ENCODE measurements at places on chromosomes 5 and 9.

DNA sequence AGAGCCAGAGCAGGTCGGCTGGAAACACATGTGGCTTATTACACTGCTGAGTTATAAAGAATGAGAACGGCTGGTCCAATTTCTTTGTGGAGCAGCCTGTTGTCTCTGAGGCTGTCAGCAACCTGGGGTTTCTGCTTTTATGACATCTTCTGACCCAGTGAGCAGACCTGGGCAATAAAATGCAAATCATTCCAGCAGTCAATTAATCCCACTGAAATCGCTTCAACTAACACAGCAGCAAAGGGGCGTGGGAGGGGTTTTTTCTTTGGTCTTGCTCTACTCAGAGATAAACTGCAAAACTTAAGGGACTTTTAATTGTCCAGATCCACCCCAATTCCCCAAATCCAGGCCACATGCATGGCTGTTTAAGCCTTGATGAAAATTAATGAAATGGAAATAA, 215.7 kb downstream of the SLIT3 start:
- no peak for DNase-seq

- DNase-seq = no peak
These were observed 832 bp downstream of the LMBRD2 start for GRCh38 chr5:36150676-36151433.

DNA sequence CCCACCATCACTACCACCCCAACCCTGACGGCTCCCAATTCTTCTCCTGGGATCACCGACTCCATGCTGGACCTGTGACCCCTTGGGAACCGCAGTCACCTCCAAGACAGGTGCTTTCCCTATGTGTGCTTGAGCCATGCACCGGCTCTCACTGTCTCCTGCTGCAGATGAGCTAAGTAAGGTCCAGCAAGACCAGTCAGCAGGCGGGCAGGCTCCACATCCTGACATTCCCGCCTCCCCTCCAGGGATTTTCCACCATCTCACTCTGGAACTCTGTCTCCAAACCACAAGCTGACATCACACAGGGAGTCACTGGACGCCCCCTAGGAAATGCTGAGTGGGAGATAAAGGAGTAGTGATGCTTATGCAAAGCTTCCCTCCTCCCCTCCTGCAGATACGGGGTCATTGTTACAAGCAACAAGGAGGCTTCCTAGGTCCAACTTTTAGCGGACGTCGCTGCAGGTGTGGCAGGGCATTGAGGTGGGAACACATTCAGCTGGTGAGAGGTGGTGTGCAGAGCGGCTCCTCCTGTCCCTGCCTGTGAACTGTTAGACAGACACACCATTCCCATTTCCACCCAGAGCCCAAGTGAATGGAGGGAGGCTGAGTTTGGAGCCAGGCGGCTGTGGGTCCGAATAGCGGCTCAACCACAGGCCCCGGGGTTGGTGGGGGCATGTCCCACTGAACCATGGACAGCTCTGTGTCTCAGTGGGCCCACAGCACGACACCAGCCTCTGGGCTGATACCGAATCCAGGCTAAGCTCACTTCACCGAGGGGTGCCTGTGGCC, 129.2 kb upstream of the PHYKPL start:
- DNase-seq = no peak

DNA sequence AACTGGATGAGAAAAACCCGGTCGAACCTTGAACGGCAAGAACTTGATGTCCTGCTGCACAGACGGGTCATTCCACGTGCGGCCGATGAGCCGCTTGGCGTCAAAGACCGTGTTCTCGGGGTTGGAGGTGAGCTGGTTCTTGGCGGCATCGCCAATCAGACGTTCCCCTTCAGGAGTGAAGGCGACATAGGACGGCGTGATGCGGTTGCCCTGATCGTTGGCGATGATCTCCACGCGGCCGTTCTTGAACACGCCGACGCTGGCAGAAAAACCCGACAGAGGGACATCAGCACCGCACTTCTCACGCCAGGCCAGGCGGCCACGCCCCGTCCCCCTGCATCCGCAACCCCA, 519 bp downstream of the HSPA5 start:
- DNase-seq = no peak
